Natural killer cell (primary cell): ENCODE measurements at places on chromosomes 16 and 17.

GRCh38 chr17:30241051-30241450 is 5.6 kb upstream of the SLC6A4 start:
- DNase-seq: no peak

DNA sequence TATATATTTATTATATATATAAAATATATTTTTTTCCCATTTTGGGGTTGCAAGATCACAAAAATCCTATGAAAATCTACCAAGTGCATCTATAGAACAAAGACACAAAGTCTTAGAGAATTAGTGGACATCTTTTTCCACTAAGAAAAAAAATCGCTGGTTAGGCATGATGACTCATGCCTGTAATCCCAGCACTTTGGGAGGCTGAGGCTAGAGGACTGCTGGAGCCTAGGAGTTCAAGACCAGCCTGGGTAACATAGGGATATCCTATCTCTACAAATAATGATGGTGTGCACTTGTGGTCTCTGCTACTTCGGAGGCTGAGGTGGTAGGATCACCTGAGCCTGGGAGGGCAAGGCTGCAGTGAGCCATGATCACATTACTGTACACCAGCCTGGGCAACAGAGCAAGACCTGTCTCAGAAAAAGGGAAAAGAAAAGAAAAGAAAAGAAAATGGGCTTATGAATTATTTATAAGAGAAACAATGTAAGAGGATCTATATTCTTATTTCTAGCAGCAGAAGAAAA is 185.1 kb upstream of the PSMD7 start:
- no peak for DNase-seq

GRCh38 chr17:199806-200545 is 18.5 kb upstream of the DOC2B start:
- DNase-seq: no peak

DNA sequence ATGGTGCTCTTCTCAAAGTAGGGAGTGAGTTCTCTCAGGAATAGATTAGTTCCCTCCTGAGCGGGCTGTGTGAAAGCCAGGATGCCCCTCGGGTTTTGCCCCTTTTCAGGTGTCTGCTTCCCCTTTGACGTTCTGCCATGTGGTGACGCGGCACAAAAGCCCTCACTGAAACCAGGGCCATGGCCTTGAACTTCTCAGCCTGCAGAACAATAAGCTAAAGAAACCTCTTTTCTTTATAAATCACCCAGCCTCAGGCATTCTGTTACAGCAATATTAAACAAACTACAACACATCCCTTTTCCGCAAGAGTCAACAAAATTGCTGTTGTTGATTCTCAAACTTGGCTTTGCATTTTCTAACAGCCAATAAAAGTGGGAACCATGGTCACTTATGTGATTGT is 15.5 kb upstream of the CACNG5 start:
- no peak for DNase-seq

DNA sequence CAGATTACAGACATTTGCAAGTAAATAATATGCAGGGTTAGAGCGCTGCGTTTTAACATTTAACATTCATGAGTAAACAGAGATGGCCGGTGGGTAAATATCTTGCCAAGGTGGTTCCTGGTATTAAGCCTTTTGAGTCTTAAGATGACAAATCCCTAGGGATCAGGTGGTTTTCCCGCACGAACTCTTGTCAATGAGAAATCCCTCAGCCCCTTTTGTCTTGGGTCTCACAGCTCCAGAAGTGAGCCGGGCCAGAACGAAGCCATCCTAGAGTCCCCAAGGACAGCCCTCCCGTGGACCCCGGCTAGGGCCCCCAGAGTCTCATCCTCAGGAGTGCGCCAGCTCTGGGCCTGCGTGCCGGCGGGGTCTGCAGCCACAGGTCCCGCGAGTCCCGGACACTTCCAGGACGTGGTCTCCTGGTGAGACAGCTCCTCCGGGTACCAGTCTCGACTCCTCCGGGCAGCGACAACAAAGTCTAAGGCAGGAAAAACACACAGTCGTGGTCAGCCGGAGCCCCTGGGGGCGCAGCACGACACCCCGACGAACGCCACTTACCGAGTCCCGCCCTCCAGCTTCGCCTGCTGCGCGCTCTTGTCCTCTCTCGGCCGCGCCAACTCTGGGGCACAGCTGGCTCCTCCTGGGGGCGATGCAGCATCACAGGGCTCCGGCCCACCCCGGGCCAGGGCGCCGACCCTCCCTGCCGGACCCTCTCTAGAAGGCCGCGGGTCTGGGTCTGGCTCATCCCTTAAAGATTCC is 13.3 kb downstream of the MIS12 start:
- DNase-seq: no peak

- DNase-seq: no peak
These were observed 7.5 kb downstream of the NATD1 start for GRCh38 chr17:21245639-21246084.

- no peak for DNase-seq
These were observed 36.0 kb upstream of the SLC47A1 start for GRCh38 chr17:19497624-19498023.

- no peak for DNase-seq
These were observed 193.6 kb downstream of the CCDC182 start for GRCh38 chr17:57551321-57552079.

DNA sequence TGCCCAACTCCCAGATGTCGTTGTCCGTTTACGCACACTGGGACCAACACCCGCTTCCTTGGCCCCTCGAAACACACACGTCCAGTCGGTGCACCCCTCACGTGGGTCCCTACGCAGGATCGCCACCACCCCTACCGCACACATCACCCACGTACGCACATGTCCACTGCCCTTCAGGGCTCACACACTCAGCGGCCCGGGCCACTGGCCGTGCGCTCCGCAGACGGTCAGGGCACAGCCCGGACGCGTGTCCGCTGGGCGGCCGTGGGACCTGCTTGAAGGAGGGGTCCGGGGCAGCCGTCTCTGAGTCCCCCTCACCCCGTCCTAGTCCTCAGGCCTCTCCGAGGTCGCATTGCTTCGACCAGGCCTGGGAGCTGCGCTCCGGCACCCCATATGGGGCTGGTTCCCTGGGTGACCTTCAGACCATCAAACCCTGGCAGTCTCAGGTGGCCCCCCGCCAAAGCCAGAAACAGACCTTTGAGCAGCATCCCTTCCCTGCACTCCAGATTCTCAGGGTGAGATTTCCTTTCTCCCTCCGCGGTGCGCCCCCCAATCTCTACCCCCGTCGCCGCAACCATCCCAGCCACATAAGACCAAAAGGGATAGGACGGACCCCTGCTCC is 914 bp upstream of the GPRC5B start:
- DNase-seq: no peak

DNA sequence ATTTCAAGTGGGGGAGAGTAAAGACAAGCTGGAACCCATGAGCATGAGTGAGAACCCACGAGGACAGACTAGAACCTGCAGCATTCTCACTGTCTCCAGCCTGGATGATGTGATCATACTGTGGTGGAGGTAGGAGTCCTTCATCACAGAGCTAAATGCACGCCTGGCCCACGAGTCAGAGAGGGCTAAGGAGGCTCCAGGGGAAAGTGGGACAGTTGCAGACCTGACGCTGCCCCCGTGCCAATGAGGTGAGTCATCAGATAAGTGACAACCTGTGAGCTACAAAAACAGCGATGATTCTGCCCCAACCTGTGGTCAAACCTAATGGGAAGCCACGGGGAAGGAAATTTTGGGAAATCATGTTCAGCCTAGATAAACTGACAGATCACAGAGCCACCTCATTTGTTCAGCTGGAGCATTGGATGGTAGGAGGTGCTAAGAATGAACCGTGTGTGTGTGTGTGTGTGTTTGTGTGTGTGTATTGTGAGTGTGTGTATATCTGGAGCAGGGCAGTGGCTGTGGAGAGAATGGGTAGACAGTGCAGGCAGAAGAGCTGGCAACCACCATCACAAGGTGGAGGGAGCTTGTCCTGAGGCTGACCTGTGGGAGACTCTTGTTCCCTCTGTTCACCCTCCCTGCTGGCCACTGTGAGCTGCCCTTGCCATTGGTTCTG is 131.8 kb downstream of the UTP18 start:
- DNase-seq: no peak

DNA sequence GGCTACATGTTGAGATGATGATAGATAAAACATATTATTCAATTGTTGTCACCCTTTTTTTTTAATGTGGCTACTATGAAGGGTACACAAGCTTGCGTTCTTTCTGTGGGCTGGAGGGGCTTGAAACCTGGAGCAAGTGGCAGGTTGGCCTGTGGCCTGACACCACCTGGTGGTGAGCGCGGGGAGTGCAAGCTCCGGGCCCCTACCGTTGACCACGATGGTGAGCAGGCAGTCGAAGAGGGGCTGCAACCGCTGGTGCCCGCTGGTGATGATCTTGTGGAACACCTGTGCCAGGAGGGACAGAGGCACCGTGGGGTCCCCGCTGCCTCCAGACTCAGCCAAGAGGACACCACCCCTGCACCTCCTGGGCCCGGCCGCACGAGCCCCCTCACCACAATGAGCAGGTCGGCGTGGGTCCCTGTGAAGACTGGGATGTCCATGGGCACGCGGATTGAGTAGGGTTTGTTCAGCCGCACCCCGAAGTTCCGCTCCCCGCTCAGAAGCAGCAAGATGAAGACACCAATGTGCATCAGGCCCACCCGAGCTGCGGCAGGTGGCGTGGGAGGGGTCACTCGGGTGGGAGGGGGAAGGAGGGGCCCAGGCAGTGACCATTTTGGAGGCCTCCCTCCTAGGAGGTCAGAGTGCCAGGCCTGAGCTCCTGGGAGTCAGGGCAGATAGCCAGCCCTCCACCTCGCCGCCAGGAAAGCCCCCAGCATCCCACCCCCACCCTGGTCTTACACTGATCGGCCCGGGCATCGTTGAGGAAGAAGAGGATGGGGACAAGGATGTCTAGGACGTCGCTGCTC is 14.4 kb downstream of the HID1 start:
- peak; percentile 83 for DNase-seq

- DNase-seq: no peak
These were observed 16.5 kb upstream of the SLC35G3 start for GRCh38 chr17:35210741-35211140.

DNA sequence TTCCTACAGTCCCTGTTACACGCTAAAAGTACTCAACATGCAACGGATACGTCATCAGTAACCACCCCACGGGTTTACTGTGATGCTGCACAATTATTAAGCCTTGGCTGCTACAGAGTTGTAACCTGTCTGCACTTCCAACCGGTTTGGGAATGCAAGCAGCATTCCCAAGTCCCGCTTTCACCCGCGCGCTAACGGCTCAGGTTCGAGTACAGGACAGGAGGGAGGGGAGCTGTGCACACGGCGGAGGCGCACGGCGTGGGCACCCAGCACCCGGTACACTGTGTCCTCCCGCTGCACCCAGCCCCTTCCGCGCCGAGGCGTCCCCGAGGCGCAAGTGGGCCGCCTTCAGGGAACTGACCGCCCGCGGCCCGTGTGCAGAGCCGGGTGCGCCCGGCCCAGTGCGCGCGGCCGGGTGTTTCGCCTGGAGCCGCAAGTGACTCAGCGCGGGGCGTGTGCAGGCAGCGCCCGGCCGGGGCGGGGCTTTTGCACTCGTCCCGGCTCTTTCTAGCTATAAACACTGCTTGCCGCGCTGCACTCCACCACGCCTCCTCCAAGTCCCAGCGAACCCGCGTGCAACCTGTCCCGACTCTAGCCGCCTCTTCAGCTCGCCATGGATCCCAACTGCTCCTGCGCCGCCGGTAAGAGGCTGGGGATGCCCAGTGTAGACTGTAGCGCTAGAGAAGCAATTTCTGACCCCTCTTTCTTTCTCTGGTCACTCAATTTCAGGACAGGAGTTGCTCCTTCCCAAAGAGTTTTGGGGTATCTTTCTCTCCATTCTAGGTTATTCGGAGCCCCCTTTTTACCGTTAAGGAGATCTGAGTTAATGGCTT is at the start of gene MT2A:
TSS of gene MT2A (plus strand) at position 542 of the 833 bp plus-strand sequence. CDS start at position 614, 72 bp downstream.
- peak; percentile 94 for DNase-seq

DNA sequence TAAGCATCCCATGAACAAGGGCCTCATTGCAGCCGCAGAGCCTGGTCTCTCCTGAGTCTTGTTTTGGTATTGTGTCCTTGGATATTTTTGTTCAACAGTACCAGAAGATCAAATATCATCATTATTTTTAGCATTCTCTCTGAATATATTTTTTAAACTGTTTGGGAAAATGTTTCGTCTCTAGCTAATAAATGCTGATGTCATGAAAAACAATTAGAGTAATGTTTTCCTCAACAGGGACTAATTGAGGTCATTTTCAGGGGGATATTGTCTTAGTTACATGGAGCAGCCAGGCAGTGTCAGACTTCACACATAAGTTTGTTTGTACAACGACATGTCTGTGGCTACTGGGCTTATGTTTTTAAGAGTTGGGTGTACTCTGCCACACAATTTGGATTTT is 805.3 kb upstream of the SOX9 start:
- no peak for DNase-seq
